ENCODE measurements at places on chromosomes 12 and 14. TPM values are rescaled to one million over a fixed set of nuclear protein-coding genes. Genes with fewer than 3 reads are reported as not detected.
A peak's percentile ranks its signal among the peaks of the same experiment; 100 is the strongest.

DNA sequence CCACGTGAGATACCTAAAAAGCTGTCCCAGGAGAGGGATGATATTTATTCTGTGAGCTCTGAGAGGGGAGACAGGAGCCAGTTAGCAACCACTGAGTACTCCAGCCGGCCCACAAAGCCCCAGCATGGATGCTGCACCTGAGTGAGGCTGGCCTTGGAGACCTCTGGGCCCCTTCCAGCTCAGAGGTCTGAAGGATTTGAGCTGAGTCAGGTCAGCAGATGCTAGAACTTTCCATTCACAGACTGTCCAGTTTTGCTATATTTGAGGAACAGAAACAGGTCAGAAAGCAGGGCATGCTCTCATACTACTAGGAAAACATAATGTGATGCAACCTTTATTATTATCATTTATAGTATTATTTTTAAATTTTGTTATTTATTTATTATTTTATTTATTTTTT lies 15.0 kb upstream of the MAPKAPK5 start:
- no peak for DNase-seq

- DNase-seq = peak; percentile 56
Observed at GRCh38 chr12:10363914-10364814, 25.7 kb downstream of the KLRK1 start.

DNA sequence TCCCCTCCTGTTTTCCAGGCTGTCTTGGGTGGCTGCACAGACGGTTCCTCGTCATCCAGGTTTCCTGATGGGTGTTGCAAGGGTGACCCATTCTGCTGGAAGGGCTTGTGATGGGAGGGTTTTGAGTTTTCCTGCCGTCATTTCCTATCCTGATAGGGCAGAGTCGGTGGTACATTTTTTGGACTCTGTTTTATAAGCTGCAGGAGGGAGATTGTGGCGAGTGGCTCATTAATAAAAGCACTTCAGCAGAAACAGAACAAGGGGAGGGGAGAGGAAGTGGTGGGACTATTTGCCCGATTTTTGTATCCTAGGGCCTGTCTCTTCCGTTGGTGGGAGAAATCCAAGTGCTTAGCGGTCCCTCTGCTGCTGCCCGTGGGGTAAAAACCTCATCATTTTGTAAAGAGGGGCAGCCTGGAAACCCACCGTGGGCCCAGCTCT lies 40.0 kb downstream of the TSPAN9 start:
- DNase-seq = peak; percentile 51

DNA sequence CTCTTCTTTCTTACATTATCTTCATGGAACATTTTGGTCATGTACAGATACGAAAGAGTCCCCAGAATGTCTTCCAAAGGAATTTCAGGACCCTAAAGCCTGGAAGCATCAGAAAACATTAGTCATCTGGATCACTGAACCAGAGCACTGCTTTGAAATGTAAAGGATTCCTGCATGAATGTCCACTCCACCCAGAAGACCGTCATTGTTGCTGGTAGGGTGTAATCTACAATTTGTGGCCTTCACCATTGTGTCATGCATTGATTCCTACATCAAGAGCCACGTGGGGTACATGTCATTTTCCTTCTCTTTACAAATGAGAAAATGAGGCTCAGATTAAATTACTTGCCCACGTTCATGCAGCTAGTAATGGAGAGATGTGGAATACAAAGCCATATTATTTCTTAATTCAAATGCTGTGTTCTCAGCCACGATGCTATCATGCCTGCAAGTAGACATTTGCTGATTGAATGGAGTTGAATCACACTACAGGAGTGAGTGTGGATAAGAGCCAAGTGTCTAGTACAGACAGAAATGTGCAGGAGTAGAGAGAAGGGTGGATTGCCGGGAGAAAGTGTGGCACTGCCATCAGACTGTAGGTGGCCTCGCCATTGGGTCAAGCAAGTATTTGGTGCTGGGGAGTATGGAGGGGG lies 231.2 kb downstream of the C12orf75 start:
- no peak for DNase-seq

PLD4 gene
- 0.88 TPM for total RNA-seq
